Esophagus squamous epithelium (tissue), 5 donors: ENCODE measurements at places on chromosomes 7 and 10. TPM values are rescaled to one million over a fixed set of nuclear protein-coding genes. Genes with fewer than 3 reads are reported as not detected.

Gene LMOD2
- not detected for total RNA-seq

Gene FZD8
- total RNA-seq = 2.3 TPM

DNA sequence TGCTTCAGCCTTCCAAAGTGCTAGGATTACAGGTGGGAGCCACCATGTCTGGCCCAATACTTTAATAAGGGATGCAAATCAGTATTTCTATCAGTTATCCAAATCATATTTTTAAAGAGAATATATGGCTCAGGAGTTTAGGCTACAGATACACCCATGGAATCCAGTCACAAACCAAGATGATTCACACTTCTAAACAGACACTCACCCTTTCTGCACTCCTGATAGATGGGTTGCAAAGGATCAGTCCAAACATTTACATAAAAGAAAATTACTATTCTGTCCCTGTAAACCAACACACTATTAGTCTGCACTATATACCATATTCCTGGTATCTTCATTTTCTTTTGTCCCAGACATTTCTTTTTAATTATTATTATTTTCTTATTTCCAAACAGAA lies 2.2 kb downstream of the MORN4 start:
- DNase-seq = no peak

GRCh38 chr7:39540320-39540719 lies 25.9 kb upstream of the YAE1 start:
- no peak for DNase-seq

DNA sequence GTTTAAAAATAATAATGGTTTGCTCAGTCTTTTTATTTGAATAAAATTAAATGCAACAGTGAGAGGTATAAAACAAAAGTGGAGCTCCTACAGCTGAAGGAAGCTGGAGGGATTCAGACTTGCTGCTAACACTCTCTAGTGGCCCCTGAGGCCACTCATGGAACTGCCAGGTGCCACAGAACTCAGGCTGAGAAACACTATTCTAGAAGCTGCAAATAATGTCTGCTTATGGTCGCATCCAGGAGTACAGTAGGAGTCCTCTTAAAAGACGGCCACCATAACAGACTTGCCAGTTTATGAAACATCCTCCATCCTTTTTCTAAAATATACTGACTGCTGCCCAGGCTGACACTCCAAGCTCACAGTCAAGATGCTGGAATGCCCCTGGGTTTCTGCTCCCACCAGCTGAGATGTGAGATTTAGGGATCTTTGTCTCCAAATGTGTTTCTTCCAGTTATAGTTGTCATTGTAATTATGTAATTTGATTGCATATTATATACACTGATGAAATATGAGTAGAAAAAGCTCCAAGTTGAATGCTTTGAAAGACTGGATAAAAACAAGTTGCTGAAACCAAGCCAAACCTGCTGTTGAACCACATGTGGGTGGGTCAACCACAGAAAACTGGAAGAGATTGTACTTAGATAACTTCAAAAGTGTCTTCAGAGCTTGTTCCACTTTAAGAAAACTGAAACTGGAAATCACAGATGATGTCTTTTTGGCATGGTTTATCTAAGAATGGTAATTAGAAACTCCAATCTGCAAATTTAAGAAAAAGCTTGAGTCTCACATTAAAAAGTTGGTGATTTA lies 213.7 kb upstream of the AOAH start:
- DNase-seq = no peak

Gene ANKRD26
- total RNA-seq = 6.9 TPM

Gene ABCB1
- total RNA-seq = 15.4 TPM

- DNase-seq = no peak
These were observed 4.1 kb downstream of the AGMO start for GRCh38 chr7:15557686-15558085.

Gene IQUB
- not detected for total RNA-seq

GRCh38 chr10:75648351-75648750 lies 216.9 kb downstream of the LRMDA start:
- no peak for DNase-seq

- DNase-seq = no peak
These were observed 7.5 kb downstream of the NKX2-3 start for GRCh38 chr10:99540306-99540656.
